ENCODE measurements at places on chromosomes 12 and 14.
A peak's percentile ranks its signal among the peaks of the same experiment; 100 is the strongest.

DNA sequence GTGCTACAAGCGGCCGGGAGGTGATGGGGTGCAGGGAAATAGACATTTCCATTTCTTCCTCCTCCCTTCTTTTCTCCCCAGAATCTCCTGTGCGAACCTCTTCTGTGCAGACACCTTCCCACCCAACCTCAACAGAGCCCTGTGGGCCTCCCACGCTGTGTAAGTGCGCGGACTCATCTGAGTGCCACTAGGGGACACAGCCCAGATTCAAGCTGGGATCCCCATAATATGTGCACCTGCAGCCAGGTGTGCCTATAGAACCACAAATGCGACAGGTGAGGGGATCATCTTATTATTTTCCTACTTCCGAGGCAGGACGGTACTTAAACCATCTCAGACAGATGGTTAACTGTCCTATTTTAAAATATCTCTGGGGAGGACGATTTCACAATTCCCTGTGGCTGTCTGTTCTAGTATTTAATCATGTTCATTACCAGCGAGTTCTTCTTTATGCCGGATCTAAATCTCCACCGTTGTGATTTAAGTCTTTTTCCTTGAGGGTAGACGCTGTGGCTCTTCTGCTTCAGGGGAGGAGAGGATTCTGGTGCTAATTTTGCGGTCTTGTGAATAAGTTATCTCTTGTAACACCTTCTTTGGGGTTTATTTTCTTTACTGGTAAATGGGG is 17.2 kb upstream of the CACNA1C start:
- no peak for DNase-seq

DNA sequence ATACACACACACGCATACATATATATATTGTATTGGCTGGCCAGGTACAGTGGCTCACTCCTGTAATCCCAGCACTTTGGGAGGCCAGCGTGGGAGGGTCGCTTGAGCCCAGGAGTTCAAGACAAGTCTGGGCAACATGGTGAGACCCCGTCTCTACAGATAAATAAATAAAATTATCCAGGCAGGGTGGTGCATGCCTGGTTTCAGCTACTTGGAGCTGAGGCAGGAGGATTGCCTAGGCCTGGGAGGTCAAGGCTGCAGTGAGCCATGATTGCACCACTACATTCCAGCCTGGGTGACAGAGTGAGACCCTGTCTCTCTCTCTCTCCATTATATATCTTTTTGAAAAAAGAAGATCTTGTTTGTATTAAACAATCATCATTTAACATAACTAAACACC is 4.6 kb upstream of the SYNE3 start:
- no peak for DNase-seq

- no peak for DNase-seq
Measured at GRCh38 chr14:61574514-61574807, 120.9 kb upstream of the HIF1A start.

- DNase-seq: peak; percentile 56
Measured at GRCh38 chr12:100141998-100142850, 450 bp downstream of the BLTP3B start.

DNA sequence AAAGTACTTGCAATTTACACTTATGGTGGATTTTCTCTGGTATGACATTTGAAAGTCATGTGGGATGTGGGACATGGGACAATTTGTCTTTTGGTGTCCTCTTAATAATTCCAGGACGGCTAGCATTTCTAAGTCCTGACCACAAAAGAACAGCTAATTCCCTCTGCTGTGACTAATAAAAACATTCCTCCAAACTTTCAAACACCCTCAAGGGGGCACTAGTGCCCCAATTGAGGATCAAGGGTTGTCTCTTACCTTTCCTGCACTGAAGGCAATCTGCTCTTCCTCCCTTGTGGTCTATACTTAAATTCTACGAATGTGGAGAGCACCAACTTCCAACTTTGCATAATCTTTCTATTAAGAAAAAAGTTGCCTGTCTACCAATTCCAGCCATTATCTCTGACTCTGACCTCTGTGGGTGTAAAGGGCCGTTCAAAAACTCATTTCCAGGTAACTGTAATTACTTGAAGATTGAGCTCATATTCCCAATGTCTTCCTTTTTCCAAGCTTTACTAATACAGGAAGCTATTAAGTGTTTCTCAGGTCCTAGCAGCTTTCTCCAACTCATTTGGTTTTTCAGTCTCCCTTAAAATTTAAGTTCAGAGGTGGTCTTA is 210.2 kb downstream of the PTPRO start:
- peak; percentile 83 for DNase-seq

DNA sequence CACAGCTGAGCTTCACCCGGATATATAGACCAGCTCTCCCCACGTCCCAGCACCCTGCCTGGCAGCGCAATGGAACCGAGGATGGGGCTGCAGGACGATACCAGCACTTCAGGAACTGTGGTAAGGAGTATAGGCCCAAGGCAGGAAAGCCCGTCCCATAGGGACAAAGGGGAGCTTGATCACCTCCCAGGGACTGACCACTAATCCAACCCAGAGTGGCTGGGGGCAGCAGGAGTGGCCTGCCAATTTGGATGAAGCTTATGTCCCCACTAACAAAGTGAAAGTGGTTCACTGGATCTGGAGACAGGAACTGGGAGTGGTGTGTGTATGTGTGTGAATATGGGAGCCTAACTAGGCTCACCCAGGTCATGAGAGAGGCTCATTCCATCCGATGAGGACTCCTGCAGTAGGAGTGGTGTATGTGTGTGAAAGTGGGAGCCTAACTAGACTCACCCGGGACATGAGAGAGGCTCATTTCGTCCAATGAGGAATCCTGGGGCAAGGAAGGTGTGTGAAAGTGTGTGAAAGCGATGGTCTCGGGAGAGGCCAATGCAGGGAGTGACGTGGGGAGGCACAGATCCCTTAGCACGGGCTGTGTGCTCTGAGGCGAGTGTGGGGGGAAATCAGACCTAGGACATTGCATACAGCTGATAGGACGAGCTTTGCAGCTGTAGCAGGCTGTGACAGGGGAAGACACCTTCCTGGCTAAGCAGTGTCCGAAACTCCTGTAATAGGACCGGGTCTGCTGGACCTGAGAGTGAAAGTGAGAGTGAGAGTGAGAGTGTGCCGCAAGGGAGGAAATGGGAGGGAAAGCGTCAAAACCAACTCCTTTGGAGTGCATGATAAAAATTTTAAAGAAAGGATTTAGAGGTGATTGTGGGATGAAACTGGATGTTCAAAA is 25.7 kb downstream of the KLRK1 start:
- DNase-seq: peak; percentile 84

DNA sequence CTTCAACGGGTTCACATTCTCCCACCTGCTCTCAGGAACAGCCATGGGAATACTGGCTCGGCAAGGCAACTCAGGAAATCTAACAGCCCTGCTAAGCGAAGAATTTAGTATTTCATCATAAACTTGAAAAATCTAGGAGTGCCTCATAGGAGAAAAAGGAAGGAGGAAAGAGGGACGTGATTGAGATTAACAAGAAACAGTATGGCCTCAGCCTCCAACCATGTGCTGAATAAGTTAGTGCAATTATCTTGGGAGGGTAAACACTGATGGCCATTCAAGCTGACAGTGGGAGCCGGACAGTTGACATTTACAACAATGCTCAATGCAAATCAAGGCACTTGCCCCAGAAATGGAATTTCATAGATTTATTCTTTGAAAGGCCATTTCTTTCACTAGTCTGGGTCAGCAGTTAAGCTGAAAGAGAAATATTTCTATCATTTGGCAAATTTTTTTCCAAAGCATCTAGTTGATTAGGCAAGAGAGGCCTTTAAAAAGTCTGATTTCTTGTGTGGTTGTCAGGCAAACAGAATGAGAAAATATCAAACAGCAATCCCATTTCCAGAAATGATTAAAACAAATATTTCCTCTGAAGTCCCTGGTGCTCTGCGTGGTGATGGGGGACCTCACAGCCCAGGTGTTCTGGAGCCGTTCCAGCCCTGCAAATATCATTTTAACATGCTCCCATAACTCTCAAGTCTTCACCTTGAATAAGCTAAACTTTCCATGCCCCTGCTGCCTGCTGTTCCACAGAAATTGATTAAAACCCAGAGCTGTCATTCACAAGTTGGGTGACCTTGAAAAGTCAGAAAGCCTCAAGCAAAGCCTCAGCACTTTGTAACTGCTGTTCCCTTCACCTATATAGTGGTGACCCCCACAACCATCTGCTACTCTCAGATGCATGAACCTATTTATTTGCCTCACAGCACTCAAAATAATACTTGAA is 121.6 kb downstream of the PHLDA1 start:
- DNase-seq: no peak

DNA sequence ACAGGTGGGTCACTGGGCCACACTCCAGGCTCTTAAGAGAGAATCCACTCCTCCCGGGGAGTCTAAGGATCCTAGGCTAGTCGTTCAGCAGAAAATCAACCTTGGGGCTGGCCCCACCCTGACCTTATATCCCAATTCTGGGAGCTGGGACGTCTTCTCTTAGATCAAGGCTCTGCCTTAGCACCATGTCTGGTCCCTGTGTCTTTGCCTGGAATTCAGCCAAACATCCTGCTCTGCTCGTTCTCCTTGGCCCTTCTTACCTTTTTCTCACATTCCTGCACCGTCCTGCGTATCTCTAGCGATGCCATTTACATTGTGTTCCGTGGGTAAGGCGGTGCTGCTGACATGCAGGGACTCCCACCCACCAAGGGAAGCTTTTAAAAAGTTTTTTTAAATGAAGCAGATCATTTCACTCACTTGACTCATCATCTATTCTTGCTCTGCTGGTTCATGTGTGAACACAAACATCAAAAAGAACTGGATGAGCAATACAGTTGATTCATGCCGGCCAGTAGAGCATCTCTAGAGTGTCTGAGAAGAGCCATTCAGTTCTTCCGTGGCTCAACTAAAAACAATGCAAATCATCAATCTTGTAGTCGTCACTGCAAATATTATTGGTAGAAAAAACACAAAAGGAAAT is 50.2 kb downstream of the KCNK13 start:
- DNase-seq: no peak

DNA sequence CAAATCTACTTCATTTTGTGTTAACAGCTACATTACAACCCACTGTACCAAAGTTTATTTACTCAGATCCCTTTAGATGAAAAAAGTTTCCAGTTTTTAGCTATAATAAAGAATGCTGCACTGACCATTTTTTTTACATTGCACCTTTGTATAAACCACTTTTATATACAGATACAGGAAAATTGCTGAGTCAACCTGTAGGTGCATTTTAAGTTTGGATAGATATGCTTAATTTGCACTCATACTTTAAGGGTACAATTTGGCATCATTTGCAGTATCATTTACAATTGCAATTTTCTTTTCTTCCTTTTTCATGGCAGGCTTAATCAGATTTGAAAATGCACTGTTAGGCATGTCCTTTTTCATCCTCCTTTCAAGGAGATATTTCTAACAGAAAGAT is 257.8 kb upstream of the LMO3 start:
- no peak for DNase-seq

- DNase-seq: no peak
Measured at GRCh38 chr12:107320929-107321631, 227.7 kb upstream of the CRY1 start.

DNA sequence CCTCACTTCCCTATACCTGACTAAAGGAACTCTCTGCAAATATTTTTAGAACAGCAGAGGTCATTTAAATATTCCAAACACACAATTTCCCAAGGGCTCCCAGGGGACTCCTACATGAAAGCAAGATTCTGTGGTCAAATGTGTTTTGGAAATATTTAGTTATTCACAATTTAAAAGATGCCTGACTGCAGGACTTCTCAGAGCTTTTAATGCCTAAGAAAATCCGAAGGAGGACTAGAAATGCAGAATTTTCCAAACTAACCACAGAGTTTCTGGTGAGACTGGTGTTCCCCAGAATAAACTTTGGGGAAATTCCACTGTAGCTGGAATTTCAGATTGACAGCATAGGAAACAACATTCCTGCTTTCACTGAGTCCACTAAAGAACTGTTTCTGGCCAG is 84.8 kb upstream of the MAP1LC3B2 start:
- DNase-seq: no peak

GRCh38 chr14:103767336-103767894 is 51.8 kb downstream of the ZFYVE21 start:
- DNase-seq: no peak

DNA sequence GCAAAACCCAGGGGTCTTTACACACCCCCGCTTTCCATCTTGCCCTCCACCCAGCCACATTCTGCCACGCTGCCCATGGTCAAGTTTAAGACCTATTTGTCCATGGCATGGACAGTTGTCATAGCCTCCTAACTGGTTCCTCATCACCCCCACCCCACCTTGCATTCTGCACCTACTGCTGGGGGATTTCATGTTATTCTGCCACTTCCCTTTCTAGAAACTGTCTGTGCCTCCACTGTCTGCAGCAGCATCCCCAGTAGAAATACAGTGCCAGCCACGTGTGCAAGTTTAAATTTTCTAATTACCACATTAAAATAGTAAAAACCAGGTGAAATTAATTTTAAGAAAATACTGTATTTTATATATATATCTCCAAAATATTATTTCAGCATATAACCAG is 63.2 kb downstream of the WDR20 start:
- DNase-seq: no peak

GRCh38 chr12:19886639-19887064 is 447.4 kb downstream of the AEBP2 start:
- DNase-seq: no peak

DNA sequence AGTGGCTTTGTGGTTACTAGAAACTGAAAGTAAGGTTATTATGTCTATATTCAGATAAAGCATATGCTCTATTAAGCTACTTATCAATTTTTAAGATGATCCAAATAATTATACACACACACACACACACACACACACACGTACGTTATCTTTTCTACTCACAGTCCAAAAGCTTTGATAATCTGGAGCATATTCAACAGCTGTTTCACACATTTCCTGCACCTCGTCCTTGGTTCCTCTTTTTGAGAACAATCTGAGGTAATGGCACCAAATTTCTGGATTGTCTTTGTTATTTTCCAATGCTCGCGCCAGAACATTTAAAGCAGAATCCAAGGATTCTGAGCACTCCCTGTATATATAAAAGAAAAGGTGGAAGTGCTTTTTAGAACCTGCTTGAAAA is 37.5 kb downstream of the ZFC3H1 start:
- no peak for DNase-seq

DNA sequence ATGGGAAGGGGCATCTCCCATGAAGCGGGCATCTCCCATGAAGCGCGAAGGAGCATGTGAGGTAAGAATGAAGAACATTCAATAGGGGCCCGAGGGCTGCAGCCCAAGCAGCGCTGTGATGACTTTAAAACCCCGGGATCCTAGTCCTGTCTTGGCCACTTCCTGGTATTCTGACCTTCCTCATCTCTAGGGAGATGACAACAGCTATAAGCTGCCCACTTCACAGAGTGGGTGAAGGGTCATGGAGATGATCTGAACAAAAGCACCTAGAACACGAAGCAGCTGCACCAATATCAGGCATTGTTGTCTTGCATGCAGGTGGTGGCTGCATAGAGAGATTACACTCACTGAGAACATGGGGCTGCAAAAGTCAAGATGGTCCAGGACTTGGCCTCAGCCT is 64.5 kb downstream of the SPTB start:
- DNase-seq: no peak

- no peak for DNase-seq
Measured at GRCh38 chr12:88509851-88510250, 70.4 kb downstream of the KITLG start.

DNA sequence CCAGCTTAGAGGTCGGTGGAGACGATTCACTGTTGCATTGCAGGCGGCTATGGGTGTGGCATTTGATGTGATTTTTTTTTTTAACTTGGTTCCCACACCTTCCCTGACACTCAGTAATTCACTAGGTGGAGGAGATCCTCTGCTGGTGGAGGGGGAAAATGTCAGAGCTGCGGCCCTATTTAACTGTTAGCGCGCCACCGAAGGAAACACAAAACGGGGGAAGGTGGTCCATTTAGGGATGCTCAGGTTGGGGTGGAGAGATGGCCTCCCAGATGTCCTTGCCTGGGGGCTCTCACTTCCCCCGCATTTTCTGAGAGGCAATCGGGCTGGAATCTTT is 4.3 kb upstream of the HOXC12 start:
- no peak for DNase-seq
